GM04504 (cell line): ENCODE measurements at places on chromosomes 13 and 19.

- DNase-seq = no peak
These were observed 748.8 kb downstream of the LIG4 start for GRCh38 chr13:107466326-107467099.

- DNase-seq = no peak
These were observed 108.0 kb downstream of the DNAJC3 start for GRCh38 chr13:95784900-95785290.

DNA sequence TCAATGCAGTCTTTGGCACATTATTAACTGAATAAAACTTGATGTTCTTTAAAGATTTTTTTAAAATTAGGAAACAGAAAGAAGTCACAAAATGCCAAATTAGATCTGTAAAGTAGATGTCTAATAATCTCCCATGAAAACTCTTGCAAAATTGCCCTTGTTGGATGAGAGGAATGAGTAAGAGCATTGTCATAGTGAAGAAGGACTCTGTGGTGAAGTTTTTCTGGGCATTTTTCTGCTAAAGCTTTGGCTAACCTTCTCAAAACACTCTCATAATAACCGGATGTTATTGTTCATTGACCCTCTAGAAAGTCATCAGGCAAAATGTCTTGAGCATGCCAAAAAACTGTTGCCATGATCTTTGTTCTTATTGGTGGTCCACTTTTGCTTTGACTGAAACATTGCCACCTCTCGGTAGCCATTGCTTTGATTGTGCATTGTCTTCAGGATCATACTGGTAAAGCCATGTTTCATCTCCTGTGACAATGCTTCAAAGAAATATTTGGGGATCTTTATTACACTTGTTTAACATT lies 549.3 kb downstream of the LIG4 start:
- no peak for DNase-seq

GRCh38 chr13:32537580-32538142 lies 934 bp downstream of the N4BP2L2 start:
- DNase-seq = no peak

- no peak for DNase-seq
These were observed 195.5 kb downstream of the KATNAL1 start for GRCh38 chr13:30111810-30112209.

- DNase-seq = no peak
These were observed 8.8 kb downstream of the GTPBP3 start for GRCh38 chr19:17346109-17346671.

- no peak for DNase-seq
These were observed 28.5 kb downstream of the MED4 start for GRCh38 chr13:48066310-48066989.

DNA sequence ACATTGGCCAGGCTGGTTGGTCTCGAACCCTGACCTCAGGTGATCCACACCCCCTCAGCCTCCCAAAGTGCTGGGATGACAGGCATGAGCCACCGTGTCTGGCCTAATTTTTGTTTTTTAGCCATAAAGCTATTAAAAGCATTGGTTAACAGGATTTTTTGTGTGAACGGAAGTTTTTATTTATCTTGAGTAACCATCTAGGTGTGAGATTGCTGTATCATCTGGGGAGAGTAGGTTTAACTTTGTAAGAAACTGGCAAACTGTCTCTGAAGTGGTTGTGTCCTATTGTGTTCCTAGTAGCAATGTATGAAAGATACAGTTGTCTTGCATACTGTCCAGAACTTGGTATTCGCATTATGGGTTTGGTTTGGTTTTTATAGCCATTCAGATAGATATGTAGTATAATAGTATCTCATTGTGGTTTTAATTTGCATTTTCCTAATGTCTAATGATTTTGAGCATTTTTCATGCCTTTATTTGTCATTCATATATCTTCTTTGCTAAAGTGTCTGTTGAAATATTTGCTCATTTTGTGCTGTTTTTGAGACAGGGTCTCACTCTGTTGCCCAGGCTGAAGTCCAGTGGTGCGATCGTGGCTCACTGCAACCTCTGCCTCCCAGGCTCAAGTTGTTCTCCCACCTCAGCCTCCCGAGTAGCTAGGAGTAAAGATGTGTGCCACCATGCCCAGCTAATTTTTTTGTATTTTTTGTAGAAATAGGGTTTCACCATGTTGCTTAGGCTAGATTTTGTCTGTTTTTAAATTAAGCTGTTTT lies 13.5 kb upstream of the PLEKHF1 start:
- DNase-seq = no peak

- DNase-seq = no peak
These were observed 39.2 kb downstream of the MTMR6 start for GRCh38 chr13:25248071-25248470.

DNA sequence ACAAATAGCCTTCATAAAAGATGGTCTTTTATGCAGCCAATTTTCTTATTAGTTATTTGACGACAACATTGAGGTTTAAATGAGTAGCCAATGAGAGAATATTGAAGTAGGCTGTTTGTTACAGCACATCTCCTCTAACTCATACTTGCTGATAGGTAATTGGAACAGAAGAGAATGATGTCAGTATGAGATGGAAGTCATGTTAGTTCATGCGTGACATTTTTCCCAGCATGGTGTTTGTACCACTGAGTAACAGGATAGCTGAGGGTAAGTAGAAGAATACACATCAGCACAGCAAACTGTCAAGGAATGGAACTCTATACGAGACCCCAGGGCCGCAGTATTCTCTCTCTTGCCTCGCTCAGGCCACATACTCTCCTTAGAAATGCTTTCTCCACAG lies 37.2 kb downstream of the COL4A2 start:
- DNase-seq = no peak
